Hepatic stellate cell (primary cell): ENCODE measurements at places on chromosomes 12 and 14.

GRCh38 chr14:39025810-39026627 is 77.0 kb downstream of the SEC23A start:
- no peak for DNase-seq

DNA sequence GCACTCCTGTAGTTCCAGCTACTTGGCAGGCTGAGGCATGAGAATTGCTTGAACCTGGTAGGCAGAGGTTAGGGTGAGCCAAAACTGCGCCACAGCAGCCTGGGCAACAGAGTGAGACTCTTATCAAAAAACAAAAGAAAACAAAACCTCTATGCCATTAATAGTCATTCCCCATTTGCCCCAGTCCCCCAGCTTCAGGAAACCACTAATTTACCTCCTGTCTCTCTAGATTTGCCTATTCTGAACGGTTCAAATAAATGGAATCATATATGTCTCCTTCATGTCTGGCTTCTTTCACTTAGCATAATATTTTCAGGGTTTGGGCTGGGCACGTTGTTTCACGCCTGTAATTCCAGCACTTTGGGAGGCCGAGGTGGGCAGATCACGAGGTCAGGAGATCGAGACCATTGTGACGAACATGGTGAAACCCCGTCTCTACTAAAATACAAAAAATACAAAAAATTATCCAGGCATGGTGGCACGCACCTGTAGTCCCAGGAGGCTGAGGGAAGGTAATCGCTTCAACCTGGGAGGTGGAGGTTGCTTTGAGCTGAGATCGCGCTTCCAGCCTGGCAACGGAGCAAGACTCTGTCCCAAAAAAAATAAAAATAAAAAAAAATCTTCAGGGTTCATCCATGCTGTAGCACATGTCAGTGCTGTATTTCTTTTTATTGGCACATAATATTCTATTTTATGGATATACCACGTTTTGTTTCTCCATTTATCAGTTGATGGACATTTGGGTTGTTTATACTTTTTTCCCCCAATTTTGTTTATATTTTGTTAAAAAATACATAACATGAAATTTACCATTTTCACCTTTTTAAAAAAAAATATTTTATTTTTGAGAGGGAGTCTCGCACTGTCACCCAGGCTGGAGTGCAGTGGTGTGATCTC is 31.9 kb downstream of the KNTC1 start:
- DNase-seq, result no peak

- DNase-seq, result no peak
Measured at GRCh38 chr14:86505808-86506207, 975.9 kb downstream of the FLRT2 start.

DNA sequence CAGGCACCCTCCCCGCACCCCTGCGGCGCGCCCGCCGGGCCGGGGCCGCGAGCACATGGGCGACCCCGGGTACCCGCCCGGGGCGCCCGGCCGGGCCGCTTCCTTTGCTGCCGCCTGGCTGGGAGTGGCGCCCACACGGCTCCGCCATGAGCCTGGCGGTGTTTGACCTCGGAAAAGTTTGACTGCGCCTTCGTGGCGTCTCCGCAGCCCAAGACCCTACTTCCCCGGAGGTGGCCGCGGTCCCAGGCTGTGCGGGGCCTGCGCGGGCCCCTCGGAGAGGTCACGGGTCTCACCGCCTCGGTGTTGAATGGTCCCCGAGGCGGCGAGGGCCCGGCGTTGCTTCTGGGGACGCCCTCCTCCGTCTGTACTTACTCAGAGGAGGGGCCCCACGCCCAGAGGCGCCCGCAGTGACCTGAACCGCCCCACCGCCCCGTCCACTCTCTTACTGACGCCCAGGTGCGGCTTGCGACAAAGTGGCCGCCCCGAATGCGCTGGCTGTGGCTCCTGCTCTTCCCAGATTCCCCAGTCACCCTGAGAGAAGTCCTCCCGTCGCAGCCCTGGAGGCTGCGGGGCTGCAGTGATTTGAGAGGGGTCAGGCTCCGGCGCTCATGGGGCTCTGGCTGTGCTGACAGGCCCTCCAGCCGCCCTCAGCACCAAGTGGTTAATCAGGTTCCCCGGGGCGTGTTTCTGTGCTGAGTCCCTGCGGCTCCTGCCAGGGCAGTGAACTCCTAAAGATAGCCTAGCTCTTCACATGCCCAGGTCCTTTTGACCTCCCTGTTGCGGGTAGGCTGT is 5.8 kb downstream of the KMT5A start:
- peak; percentile 37 for DNase-seq

DNA sequence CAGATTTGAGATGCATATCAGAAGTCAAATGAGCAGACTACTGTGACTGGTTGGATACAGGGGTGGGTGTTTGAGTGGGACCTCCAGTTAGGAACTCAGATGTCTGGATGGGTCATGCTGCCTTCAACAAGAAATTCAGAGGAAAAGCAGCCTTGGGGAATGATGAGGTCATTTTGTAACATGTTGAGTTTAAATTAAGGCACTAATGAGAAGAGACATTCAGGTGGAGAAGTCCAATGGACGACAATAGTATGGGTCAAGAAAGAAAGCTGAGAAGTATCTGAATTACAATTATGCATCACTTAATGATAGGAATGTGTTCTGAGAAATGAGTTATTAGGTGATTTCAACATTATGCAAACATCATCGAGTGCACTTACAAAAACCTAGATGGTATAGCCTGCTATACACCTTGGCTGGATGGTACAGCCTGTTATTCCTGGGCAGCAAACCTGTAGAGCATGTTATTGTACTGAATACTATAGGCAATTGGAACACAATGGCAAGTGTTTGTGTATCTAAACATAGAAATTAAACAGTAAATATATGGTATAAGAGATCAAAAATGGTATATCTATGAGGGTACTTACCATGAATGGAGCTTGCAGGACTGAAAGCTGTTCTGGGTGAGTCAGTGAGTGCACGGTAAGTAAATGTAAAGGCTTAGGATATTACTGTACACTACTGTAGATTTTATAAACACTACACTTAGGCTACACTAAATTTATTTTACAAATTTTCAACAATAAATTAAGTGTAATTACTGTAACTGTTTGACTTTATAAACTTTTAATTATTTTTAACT is 414.7 kb downstream of the RAD51B start:
- DNase-seq, result no peak
